ENCODE measurements at places on chromosomes 11 and 22.

DNA sequence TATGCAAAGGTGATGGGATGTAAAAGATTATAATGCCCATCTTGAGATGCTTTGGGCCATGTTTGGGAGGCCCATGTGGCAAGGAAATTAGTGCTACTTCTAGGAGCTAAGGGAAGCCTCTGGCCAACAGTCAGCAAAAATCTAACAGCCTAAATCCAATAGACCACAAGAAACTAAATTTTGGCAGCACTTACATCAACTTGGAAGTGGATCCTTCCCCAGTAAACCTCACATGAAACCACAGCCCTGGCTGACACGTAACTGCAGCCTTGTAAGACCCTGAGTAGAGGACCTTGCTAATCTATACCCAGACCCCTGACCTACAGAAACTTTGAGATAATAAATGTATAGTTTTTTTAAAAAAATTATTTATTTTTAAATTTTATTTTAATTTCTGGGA is 13.1 kb upstream of the GRK3 start:
- no peak for DNase-seq

DNA sequence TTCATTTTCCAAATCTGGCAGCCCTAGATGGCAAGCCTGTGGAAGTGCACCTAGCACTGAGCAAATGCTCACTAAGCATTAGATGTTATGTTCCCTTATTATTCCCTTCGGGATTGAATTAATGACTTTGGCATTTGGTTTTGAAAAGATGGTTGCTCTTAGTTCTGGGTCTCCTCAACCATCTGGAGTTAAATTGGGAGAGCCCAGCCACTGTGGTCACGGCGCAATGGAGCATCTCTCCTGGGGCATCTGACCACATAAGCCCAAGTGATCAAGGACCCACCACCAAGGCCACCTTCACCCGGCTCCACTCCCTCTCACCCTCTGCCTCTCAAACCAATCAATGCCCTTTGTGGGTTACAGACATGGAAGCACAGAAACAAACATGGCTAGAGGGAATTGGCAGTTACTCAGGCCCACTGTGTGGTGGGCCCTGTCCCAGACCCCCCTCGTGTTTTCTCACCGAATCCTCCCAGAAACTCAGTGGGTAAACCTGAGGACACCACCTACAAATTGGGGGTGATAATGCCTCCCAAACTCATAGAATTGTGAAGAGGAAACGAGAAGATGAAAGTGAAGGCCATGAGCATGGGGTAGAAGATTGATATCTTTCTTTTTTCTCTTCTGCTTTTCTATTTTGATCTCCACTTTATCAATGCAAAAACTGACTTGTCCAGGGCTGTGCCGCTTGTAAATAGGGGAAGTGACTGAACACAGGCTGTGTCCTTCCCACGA is 52.2 kb downstream of the IRAG1 start:
- no peak for DNase-seq

- peak; percentile 3 for DNase-seq
Observed at GRCh38 chr22:27134315-27134701, 476.9 kb downstream of the MIAT start.

GRCh38 chr11:20474176-20474881 is 86.8 kb downstream of the PRMT3 start:
- no peak for DNase-seq

- DNase-seq: no peak
Observed at GRCh38 chr11:85359859-85360258, 267.3 kb downstream of the DLG2 start.

DNA sequence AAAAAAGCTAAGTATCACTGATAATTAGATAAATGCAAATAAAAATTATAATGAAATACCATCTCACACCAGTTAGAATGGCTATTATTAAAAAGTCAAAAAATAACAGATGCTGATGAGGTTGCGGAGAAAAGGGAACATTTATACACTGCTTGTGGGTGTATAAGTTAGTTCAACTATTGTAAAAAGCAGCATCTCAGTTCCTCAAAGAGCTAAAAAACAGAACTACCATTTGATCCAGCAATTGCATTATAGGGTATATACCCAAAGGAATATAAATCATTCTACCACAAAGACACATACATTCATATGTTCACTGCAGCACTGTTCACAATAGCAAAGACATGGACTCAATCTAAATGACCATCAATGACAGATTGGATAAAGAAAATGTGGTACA is 120.3 kb upstream of the ZBED5 start:
- no peak for DNase-seq

DNA sequence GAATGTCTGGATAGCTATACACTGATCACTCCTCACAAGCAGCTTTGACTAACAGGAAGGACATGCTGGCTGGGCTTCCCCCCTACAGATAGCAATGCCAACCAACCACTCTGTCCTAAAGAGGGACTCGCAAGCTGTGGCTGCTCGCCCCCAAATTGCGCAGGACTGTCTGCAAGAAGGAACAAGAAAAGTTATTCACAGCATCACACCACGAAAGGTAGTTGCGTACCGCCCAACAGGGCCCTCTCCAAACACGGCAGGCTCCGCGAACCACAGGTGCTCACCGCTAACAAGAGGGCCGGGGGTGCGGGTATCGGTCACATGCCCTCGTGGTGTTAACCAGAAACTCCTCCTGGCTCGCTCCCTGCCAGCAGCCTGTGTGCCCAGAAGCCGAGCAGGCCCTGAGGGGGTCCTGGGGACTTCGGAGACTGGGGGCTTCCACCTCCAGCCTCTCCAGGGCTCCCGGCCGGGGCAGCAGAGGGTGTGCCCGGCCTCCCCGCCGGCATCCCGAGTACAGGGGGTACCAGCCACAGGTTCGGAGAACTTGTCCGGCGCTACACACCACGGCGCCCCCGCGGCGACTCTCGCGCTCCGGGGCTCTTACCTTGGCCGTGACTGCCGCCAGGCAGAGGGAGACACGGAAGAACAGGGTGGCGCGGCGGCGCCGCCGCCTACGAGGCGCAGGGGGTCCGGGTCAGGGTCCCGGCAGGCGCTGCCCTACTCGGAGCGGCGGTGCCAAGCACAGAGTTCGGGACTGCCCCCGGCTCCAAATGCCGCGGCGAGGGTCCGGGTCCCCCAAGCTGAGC is 682 bp downstream of the LARGE1 start:
- no peak for DNase-seq

- DNase-seq: no peak
Observed at GRCh38 chr11:43903969-43904368, 23.3 kb downstream of the ALKBH3 start.

DNA sequence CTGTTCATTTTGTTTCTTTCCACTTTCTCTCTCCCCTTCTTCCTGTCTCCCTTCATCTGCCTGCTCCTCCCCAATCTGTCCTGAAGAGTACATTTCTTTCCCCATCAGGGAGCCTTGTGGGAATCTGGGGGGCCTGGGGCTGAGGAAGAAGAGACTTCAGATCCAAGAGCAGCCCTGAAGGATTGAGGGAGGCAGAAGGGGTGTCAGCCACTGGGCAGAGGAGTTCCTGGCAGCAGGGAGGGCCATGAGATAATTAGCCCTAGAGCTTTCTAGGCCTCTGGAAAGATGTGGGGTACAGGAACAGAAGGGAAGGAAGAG is 24.4 kb upstream of the OAF start:
- no peak for DNase-seq

DNA sequence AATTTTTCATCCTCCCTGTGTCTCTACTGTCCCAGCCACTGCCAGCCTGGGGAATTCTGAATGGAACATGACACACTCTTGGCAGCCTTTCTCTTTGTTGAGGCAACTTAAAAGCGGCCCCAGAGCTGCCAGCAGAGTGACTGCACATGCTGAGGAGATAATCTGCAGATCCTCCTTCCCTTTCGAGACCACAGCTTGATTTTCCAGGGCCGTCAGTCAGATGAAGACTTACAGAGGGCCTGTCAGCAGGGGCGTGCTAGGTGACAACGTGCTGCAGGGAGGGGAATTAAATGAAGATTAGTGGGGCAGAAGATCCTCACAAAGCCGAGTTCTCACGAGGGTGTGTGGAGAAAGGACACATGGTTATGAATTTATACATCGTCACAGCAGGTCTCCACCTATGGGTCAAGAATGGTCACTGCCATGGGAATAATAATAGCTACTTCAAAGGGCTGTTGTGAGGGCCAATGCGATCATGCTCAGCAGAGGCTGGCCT is 193.5 kb upstream of the PITPNB start:
- DNase-seq: no peak

DNA sequence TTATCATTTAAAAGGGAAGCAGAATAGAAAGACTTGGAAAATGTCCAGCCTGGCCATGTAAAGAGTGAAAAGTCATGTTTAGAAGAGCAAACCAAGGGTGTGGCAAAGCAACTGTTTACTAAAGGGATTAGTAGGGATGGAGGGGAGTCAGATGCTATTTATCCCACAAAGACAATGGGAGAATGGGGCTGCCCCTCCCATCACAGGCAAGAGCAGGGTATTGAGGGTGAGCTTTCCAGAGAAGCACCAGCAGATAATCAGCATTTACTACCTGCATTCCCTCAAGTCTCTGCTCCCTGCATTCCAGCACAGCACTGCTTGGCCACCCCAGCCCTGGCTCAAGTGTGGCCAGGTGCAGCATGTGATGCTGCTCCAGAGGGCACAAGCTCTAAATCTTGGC is 18.5 kb upstream of the QSER1 start:
- no peak for DNase-seq

- no peak for DNase-seq
Observed at GRCh38 chr11:41784513-41785335, 325.3 kb upstream of the LRRC4C start.

GRCh38 chr11:2803186-2804091 is 82.1 kb downstream of the CDKN1C start:
- DNase-seq: no peak

DNA sequence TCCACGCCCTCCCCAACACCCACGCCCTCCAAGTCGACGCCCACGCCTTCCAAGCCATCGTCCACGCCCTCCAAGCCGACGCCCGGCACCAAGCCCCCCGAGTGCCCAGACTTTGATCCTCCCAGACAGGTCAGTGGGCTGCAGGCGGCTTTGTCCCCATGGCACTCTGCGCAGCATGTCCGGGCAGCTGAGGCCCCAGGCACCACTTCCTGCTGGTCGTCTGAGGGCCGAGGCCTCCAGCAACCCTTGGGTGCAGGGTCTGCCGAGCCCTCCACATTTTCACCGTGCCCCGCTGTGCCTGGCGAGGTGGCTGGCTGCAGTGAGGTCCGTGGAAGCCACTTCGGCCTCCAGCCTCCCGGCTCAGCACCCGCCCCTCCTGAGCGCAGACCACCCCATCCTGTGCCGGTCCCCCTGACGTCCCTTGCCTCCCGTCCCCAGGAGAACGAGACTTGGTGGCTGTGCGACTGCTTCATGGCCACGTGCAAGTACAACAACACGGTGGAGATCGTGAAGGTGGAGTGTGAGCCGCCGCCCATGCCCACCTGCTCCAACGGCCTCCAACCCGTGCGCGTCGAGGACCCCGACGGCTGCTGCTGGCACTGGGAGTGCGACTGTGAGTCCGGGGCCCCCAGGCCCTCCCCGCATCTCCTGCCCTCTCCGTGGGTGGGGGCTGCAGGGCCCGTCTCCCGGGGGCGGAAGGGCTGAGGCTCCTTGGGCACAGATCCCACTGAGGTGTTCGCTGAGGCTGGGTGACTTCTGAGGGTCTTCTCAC is 26.8 kb downstream of the MUC2 start:
- DNase-seq: no peak

DNA sequence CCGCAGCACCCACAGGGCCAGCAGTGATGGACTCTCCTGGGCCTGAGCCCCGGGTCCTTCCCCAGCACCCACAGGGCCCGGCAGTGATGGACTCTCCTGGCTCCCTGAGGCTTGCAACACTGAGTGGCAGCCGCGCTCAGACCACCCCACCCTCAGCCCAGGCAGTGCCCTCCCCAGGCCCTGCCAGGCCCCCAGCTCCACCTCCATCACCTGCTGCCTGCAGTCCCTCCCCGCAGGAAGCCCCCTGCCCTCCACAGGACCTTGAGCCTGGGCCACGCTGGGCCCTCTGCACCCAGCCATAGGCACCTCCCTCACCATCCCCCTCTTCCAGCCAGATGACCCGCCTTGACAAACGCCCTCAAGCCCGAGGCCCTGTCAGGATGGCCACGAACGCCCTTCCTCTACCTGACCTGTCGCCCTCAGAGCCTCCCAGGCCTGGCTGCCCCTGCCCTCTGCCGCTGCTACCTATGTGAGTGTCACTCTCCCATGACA is 11.4 kb downstream of the ALG12 start:
- DNase-seq: no peak

DNA sequence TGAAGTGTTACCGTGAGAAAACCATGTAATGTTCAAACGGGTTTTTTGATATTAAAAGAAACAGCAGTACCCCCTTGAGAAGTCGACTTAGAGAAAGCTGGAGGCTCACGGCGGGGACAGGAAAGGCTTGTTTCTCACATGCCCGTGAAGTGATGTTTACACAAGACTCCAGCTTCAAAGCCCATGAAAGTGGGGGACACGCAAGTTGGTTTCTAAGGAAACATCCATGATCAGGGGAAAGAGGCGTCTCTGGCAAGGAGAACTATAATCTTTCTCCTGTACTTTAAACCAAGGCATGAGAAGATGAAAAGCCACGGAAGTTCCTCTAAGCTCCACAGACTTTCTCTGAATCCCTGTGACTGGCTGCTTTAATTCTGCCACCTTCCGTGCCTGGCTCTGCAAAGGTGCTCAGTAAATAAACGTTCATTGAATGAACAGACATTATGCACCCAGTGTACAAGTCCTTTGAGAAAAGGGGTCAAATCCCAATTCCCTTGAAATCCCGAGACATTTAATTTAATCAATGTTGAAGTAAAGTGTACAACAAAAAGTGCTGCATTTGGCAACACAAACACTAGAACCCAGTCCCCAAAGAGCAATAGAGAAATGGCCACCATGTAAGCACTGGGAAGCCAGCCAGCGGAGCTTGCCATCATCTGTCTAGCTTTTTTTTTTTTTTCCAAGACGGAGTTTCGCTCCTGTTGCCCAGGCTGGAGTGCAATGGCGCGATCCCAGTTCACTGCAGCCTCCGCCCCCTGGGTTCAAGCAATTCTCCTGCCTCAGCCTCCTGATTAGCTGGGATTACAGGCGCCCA is 58.7 kb downstream of the AHNAK start:
- DNase-seq: no peak

DNA sequence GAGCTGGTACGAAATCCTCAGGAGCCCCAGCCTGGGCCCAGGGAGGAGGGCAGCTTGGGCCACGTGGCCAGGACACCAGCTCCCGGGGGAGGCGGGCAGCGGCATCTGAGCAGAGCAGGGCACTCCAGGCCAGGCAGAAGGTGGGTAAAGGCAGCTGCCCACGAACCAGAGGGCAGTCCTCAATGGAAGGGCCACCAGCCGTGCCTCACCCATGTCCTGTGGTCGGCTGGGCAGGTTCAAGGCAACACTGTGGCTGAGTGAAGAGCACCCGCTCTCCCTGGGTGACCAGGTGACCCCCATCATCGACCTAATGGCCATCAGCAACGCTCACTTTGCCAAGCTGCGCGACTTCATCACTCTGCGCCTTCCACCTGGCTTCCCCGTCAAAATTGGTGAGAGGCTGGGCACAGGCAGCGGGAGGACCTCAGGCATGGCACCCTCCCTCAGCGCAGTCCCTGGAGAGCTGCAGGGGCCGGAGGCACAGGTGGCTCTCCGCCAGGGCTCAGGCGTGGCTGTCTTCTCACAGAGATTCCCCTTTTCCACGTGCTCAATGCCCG is 2.5 kb upstream of the SSH3 start:
- DNase-seq: no peak

Data from stimulated activated CD4-positive, alpha-beta T cell treated with anti-CD3 and anti-CD28 coated beads, Interleukin-12 subunit alpha, Interleukin-12 subunit beta, amount 100 ng/mL, for 48 hours (primary cell).